Stimulated activated CD8-positive, alpha-beta memory T cell treated with anti-CD3 and anti-CD28 coated beads, Interleukin-4, amount 100 ng/mL, for 4 hours (primary cell): ENCODE measurements at places on chromosomes 3 and 15.

DNA sequence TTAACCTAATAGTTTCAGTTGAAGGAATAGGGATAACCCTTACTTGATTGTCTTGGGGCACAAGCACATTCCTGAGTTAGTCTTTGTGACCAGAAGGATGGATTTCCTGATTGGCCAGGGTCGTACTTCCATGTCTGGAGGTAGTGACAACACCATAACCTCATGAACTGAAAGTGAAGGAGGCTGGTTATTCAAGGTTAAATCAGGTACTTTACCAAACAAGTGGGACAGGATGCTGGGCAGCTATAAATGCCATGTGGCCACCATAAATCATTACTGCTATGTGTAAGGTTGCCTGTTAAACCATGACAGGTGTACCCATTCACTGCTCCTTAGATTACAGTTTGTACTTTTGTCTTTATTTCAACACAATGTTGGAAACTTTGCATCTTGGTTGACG is 128.3 kb upstream of the SAMMSON start:
- DNase-seq, result no peak

- no peak for DNase-seq
Measured at GRCh38 chr3:189735913-189736312, 104.7 kb downstream of the TP63 start.

DNA sequence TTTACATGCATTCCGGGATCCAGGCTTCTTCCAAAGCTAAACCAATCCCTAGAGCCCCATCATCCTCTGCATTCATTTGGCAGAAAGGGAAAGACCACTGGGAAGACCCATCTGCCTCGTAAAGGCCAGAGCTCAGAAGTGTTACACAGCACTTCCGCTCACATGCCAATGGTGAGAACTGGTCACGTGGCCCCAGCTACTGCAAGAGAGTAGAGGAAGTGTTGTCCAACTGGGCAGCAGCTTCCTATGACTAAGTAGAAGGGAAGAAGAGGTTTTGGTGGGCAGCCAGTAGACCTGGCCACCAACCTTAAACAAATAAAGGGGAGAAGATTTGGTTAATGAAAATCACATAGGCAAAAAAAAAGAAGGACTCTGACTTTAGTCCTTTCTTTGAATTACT is 74.4 kb upstream of the PPP2R3A start:
- no peak for DNase-seq

DNA sequence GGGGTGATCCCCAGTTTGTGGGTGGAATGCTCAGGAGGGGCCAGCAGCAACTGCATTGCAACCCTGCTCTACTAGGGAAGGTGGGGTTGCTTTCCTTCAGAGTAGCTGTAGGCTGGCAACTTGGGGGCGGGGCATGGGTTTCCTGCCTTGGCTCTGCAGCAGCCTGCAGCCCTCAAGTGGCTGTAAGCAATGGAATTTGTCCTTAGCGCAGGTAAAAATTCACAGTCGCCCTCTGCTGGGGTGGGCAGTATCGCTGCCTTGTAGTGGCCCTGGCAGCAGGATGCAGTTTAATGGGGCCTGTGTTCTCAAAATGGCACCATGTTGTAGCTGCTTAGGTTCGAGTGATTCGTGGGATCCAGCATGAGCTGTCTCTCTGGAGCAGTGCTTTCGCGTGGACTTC is 29.8 kb downstream of the STT3B start:
- no peak for DNase-seq

GRCh38 chr3:127589600-127590281 is 792 bp downstream of the TPRA1 start:
- no peak for DNase-seq

DNA sequence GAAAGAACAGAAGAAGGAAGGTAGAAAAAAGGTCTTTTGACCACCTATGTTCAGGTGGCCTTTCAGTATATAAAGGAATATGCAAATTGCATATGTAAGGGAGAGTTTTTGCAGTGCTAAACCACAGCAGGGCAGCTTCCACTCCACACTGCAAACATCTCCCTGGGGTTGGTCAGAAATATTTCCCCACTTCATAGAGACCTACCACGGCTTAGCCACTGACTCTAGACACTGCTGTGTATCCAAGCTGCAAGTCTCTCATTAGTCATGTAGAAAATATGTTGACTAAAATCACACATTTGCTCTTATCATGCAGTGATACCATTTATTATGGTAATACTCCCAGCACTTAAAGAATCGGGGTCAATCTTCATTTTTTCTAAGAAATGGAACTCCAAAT is 214.9 kb upstream of the NR2F2 start:
- DNase-seq, result no peak

DNA sequence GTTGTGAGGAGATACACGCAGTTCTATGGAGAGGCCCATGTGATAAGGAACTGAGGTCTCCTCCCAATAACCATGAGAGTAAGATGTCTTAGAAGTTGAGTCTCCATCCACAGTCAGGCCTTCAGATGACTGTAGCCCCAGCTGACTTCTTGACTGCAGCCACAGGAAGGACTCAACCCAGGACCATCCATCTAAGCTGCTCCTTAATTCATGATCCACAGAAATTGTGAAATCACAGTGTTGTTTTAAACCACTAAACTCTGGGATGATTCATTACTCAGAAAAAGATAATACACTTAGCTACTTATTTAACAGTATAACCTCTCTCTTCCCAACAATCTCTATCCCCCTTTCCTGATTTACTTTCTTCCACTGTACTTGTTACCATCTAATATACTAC is 173.3 kb downstream of the ALDH1A2 start:
- no peak for DNase-seq

- DNase-seq, result no peak
Measured at GRCh38 chr3:158773845-158774830, 27.7 kb upstream of the MFSD1 start.

GRCh38 chr15:48798319-48798718 is 12.6 kb downstream of the CEP152 start:
- DNase-seq, result no peak

- no peak for DNase-seq
Measured at GRCh38 chr3:110654843-110655502, 416.6 kb upstream of the NECTIN3 start.

DNA sequence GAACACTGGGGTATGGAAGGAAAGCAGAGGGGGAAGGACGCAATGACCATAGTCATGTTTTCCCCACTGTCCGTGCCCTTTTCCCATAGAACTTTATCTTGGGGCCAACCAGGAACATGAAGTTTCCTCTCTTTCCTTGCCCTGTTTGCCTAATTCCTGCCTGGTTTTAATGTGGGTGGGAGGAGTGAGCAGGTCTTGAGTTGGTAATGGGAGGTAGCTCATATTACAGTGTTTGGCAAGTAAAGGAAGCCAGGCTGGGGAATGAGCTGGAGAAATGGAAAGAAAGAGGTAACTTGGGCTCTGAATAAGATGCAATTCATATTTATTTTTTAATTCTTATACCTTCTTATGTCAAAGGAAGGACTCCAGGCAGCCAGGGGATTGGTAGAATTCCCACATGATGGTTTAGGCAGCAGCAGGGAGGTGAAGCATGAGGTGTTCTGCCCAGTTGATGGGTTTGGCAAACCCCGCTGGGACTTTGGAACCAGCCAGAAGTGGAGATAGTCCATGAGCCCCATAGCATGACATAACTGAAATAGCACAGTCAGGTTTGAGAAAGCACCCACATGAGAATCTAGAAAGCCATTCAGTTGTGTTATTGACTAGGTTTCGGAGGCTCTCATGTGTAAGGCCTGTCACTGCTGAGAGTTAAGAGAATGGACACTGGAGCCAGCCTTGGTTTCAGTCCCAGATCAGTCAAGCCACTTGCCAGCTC is 60.0 kb downstream of the CCK start:
- no peak for DNase-seq

GRCh38 chr3:45763303-45763675 is 33.0 kb downstream of the SLC6A20 start:
- no peak for DNase-seq

DNA sequence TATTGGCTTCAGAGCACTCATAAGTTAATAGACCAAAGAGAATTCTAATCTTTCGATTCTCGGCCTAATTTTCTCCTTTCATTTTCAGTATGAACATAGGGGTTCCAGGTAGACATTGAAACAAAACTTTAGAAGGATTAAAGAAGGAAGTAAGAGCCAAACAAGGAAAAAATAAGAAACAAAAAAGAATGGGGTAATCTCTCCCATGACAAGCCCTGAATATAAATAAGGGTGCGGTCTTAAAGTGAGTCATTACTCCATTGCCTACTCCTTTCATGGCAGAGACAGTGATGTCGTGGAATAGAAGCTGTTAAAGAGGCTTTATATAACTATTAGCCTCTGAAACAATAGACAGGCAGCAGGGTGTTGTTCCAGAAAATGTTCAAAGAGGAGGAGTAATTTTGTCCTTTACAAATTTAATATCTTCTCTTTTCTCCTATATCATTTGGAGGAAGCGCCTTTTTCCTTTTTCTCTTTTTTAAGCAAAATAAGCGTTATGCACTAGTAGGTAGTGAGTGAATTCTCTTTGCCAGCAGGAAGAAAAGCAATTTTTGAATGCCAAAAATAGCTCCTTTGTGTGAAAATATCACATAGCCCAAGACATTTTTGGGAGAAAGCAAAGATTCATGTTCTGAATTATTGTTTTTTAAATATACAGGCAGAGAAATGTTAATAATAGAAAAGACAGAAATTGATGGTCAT is 607.9 kb upstream of the KCNMB2 start:
- no peak for DNase-seq

- no peak for DNase-seq
Measured at GRCh38 chr3:184008161-184008560, 9.5 kb downstream of the ABCC5 start.

- DNase-seq, result no peak
Measured at GRCh38 chr3:40580494-40581091, 55.8 kb downstream of the ZNF621 start.

GRCh38 chr3:14802381-14802731 is 16.4 kb upstream of the FGD5 start:
- DNase-seq, result no peak

DNA sequence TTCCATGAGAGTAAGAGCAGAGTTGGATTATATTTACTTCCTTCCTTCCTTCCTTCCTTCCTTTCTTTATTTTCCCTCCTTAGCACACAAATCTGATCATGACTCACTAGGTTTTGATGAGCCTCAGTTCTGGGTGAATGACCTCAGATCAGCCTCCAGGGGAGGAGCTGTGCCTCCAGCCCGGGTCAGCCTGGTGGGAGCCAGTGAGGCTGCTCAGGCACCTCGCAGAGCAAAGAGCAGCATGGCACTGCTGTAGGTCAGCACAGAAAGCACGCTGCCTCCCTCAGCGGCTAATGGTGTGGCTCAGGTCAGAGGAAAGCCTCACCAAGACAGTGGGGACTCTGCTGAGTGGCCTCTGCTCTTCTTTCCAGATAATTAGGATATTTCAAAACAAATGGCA is 108.5 kb downstream of the SYNPR start:
- DNase-seq, result no peak

- DNase-seq, result no peak
Measured at GRCh38 chr3:85524104-85524503, 565.3 kb downstream of the CADM2 start.

GRCh38 chr3:67377299-67377698 is 277.1 kb downstream of the SUCLG2 start:
- no peak for DNase-seq

DNA sequence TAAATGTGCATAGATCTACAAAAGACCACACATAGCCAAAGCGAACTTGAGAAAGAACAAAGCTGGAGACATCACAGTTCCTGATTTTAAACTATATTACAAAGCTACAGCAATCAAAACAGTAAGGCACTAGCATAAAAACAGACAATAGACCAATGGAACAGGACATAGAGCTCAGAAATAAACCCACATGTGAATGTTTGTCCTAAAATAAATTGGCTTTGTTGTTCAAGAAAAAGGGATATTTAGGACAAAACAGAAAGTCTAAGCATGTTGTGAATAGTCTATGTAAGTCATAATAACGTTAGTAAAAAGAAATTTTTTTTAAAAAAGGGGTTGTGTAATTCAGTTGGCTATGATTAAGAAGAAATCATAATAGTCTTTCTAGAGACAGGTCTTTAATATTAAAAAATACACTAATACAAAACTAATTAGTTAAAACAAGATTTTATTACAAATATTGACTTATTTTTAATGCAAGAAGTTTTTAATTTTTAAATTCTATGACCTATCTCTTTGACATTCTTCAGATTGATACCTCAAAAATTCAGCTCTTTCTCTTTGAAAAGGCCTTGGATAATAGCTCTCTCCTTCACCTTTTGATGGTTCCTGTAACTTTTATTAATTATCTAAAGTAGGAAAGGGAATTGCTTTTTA is 11.6 kb downstream of the TMEM212 start:
- no peak for DNase-seq

GRCh38 chr15:60843482-60843881 is 364.5 kb upstream of the ICE2 start:
- no peak for DNase-seq

GRCh38 chr15:29682781-29683180 is 139.5 kb downstream of the TJP1 start:
- no peak for DNase-seq

GRCh38 chr3:34102288-34102687 is 303.9 kb downstream of the PDCD6IP start:
- no peak for DNase-seq

DNA sequence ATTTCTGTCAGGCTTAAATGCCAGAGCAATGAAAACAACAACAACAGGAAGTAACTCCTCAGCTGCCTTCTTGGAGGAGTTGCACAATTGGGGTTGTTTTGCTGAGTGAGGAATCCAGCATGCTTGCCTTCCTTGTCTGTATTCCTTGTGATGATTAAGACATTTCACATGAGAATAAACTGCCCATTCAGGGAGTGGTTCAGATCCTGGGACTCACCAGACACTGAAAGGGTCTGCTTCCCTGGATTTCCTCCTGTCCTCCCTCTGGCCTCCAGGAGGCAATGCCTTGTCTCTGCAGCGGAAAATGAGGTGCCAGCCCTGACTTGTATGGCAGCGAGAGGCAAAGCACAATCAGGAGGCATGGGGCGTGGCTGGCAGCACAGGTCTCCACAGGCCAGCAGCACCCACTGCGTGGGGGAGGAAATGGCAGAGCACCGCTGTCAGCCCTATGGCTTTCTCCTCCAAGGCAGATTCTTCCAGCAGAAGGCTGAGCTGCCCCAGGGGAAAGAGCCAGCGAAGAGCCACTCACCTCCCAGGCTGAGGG is 41.5 kb downstream of the RBP2 start:
- no peak for DNase-seq

- DNase-seq, result no peak
Measured at GRCh38 chr3:100563228-100563627, 46.2 kb upstream of the ADGRG7 start.

DNA sequence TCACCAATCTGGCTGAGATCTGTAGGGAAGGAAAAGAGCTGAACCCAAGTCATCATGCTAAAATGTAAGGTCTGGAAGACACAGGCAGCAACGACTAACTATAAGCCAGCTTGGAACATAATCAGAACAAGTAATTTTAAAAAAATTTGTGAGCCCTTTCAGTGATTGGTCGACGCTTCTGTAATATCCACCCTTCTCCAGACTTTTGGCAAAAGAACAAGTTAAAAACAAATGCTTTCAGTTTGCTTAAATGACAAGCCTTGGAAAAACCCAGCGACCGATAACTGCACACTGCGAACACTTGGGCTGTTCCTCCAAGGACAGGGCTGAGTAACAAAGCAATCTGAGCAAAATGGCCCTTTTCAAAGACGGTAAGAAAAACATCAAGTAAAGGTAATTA is 49.6 kb downstream of the PCSK6 start:
- no peak for DNase-seq
